ENCODE measurements at places on chromosomes 5 and 9.

DNA sequence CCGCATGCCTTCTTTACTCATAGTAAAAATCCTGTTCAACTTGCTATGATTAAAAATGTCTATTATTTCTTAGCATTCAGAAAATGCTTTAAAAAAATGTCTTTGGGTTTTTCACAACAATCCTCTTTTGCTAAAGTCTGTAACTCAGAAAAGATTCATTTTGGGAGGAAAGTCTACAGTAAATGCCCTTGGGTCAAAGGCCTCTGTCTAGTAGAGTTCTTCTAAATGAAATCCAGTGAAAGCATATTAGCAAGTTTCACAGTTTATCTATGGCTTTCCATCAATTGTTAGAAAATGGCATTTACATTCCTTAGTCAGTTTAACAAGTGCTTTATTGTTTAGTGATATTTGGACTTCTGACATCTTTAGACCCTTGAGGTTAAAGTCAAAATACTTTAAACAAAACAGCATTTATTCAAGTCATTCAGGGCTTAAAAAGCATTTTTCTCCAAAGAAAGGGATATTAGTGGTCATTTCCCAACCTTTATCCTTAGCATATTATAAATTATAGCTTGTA lies 137.1 kb upstream of the TARS1 start:
- no peak for DNase-seq

DNA sequence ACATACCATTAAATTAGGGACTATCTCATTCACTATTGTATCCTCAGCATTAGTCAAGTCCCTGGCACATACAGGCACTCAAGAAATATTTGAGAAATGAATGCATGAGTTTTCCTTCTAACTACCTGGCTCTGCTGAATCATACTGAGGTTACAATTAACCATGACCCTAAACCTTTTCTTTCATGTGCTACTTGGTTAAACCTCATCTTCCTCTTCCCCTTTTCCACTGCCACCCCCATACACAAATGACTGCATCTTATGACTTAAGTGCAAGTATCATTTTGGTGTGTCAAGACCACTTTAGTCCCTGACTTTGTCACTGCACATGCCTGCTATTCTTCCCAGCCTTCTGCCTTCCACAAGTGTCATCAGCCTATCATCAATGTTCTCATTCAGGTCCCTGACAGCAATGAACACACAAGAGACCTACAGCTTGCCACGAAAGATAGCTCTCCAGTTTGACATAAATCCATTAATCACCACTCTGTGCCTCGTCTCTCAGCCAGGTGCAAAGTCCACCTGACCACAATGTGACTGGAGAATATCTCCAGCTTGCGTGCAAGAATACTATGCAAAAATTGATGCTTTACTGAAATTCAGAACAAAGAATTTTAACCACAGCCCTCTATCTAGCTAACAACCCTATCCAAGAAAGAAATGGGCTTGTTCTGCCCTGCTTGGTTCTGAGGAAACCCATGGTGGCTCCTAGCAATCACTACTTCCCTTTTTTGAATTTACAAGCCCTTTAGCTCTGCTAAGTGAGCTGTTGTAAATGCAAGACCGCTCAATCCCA lies 74.5 kb downstream of the MAPKAP1 start:
- DNase-seq: no peak

DNA sequence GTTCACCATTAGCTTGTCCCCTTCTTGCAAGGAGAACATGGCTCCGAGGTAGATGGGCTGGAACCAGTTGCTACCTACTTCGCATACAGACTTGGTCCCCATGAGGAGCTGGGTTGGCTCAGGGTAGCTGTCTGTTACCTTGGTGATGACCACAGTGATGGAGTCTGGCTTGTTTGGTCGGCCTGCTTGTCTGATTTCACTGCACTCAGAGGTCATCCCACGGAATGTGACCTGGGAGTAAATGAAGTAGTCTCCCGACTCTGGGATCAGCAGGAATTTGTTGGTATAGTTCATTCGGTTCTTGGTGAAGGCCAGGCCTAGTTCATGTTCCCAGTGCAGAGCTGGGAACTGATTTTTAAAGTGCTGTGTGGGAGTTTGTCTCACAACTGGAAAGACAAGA lies 15.3 kb downstream of the TNFSF15 start:
- DNase-seq: no peak

- no peak for DNase-seq
These were observed 51.1 kb downstream of the C9orf152 start for GRCh38 chr9:110156902-110157301.

GRCh38 chr5:74326571-74327338 lies 313.8 kb downstream of the ENC1 start:
- DNase-seq: peak; percentile 9

DNA sequence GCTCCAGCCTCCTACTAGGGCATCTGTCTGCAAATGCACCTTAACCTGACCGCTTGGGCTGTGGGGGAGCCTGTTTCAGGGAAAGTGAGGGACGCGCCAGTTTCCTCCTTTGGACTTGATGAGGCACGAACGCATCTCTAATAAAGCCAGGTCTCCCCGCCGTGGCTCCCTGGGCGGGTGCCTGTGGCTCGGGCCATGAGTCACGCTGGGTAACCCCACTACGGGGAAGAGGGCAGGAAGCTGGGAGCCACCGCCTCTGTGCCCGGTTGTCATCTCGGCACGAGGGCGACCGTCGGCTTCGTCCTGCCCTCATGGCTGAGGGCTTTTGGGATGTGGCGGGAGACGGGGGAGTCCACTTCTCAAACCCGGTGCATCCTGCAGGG lies 12.1 kb downstream of the NOTCH1 start:
- DNase-seq: no peak

- DNase-seq: peak; percentile 13
These were observed 40.8 kb upstream of the LARP1 start for GRCh38 chr5:154714266-154714986.

- no peak for DNase-seq
These were observed 357.7 kb downstream of the NPR3 start for GRCh38 chr5:33068786-33069185.

Data from adrenal gland (tissue), 19 donors.